Spleen (tissue), 13 donors: ENCODE measurements at places on chromosomes 5 and 9. TPM values are rescaled to one million over a fixed set of nuclear protein-coding genes. Genes with fewer than 3 reads are reported as not detected.

DNA sequence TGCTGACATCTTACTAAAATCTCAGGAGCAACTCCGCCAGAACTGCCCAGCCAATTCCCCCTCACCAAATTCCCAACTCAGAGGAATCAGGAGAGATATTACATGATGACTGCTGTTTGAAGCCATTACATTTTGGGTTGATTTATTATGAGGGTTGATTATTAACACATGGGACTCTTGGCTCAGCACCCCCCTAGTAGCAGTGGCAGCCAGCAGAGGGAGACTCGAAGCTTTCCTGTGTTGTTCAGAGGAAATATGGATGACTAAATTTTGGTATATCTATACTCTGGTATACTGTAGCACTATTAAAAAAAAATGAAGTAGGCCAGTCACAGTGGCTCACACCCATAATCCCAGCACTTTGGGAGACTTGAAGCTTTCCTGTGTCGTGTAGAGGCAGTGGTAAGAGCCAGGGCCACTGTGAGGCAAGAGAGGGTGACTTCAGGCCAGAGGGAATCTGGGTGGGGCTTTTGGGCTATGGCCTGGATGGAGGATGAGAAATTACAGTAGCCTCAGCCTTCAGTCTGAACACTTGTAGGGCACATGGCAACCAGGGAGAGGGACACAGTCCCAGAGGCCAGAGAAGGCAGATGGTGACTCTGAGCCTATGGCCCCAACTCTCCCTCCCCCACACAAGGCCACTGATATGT lies 111.4 kb downstream of the LHX2 start:
- no peak overlapping the region for H3K4me3 ChIP-seq
- H3K27ac ChIP-seq: no peak overlapping the region
- H3K4me1 ChIP-seq: peaks cover 6% of the 10 kb centered on the region

GRCh38 chr5:765948-766631 lies 18.4 kb downstream of the ZDHHC11B start:
- H3K27me3 ChIP-seq: no peaks in the 10 kb centered on the region
- DNase-seq: no peak
- no peak overlapping the region for H3K4me3 ChIP-seq
- no peak overlapping the region for H3K27ac ChIP-seq
- H3K4me1 ChIP-seq: no peaks in the 10 kb centered on the region
- H3K36me3 ChIP-seq: peaks cover 5% of the 10 kb centered on the region

GFI1B gene
- 1.5 TPM for total RNA-seq

- no peaks in the 10 kb centered on the region for H3K36me3 ChIP-seq
- DNase-seq: no peak
- H3K4me3 ChIP-seq: no peak overlapping the region
- no peaks in the 10 kb centered on the region for H3K27me3 ChIP-seq
- H3K27ac ChIP-seq: no peak overlapping the region
- no peaks in the 10 kb centered on the region for H3K4me1 ChIP-seq
Observed at GRCh38 chr5:31355337-31355736, 161.9 kb downstream of the CDH6 start.
